ENCODE measurements at places on chromosomes 12 and 14. TPM values are rescaled to one million over a fixed set of nuclear protein-coding genes. Genes with fewer than 3 reads are reported as not detected.

DNA sequence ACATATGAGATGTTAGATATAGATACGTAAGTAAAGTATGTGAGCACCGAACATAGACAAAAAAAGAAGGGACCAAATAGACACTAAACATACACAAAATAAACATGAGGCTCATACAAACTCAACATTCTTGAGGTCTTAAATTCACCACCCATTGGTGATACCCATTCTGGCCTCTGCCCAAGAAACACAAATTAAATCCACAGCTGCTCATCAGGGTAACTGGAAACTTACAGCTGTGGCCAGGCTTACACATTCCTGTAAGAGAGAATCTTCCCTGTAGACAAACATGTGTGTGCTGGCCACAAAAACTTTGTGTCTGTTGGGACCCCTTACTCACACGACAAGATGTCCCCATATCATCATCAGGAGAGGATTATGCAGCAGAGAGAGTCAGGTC lies 22.4 kb downstream of the MAGOHB start:
- no peak for DNase-seq
- no peak overlapping the region for H3K27ac ChIP-seq
- H3K4me1 ChIP-seq, result no peaks in the 10 kb centered on the region
- peaks cover 3% of the 10 kb centered on the region for H3K36me3 ChIP-seq

GRCh38 chr12:115149685-115150378 lies 465.9 kb upstream of the TBX3 start:
- no peak overlapping the region for H3K4me3 ChIP-seq
- DNase-seq, result no peak
- H3K27ac ChIP-seq, result no peak overlapping the region
- no peaks in the 10 kb centered on the region for H3K36me3 ChIP-seq

DNA sequence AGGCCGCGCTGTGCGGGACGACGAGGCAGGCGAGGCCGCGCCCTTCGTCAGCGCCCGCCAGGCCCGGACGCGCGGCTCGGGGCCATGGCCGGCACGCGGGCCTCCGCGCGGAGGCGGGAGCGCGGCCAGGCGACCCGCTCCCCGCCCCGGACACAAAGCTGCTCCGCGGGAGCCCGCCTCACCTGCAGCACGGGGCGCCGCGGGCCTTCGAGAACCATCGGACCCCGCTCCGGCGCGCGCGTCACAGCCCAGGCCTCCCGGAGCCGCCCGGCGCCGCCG lies 342 bp downstream of the DICER1 start:
- peaks cover 3% of the 10 kb centered on the region for H3K36me3 ChIP-seq
- H3K27me3 ChIP-seq, result no peaks in the 10 kb centered on the region
- no peak overlapping the region for H3K27ac ChIP-seq
- no peak for DNase-seq
- H3K4me1 ChIP-seq, result peaks cover 37% of the 10 kb centered on the region
- H3K4me3 ChIP-seq, result peak overlapping the region; percentile 91

GRCh38 chr12:14995583-14996425 lies 23.0 kb downstream of the PDE6H start:
- DNase-seq, result no peak
- H3K27me3 ChIP-seq, result no peaks in the 10 kb centered on the region
- H3K4me3 ChIP-seq, result no peak overlapping the region
- no peak overlapping the region for H3K27ac ChIP-seq
- peaks cover 2% of the 10 kb centered on the region for H3K4me1 ChIP-seq

GRCh38 chr12:67919406-67919805 lies 69.8 kb upstream of the IFNG-AS1 start:
- DNase-seq, result no peak
- no peaks in the 10 kb centered on the region for H3K36me3 ChIP-seq
- H3K4me3 ChIP-seq, result no peak overlapping the region

- no peak overlapping the region for H3K4me3 ChIP-seq
- no peaks in the 10 kb centered on the region for H3K4me1 ChIP-seq
- H3K27ac ChIP-seq, result no peak overlapping the region
- H3K27me3 ChIP-seq, result no peaks in the 10 kb centered on the region
- DNase-seq, result no peak
Measured at GRCh38 chr12:79358716-79359300, 332.0 kb downstream of the PAWR start.

DNA sequence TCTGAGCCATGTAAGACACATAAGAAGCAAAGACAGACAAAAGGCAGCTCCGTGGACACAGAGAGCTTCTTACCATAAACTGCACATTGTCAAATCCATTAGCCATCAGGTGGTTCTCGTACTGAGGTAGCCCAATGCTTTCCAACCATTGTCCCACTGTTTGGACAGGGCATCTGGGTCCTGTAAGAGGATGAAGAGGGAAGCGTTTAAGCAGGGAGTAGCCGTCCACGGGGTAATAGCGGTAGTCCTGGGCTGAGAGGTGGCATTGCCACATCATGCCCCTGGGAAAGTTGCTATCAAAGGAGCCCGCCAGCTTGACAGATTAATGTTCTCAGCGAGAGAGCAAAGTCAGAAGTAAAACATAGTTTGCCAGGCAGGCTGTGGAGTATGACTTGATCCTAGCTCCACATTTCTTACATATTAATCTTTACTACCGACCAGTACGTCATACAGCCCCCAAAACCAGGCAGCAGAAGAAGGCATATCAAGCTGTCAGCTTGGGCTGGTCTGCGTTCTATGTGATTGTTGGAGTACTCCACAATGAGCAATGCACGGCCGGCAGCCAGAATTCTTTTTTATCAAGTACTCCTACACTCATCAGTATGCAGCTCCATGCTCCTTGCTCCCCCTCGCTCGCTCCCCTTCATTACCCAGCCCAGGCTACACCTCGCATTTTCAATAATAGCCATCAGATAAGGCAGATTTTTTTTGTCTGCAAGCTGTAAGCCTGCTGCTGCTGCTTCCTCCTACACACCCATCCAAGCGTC lies 493.2 kb upstream of the GARIN6 start:
- H3K4me1 ChIP-seq, result peaks cover 15% of the 10 kb centered on the region
- H3K4me3 ChIP-seq, result peak overlapping the region; percentile 9
- no peaks in the 10 kb centered on the region for H3K36me3 ChIP-seq

SLC6A12 gene
- total RNA-seq, result 3.1 TPM

GALNT9 gene
- total RNA-seq, result 0.36 TPM

TTC9 gene
- 9.0 TPM for total RNA-seq

FAM216A gene
- total RNA-seq, result 5.3 TPM

ACSS3 gene
- total RNA-seq, result 15.9 TPM

Measured in progenitor cell of endocrine pancreas (in vitro differentiated cells).